ENCODE measurements at places on chromosomes 11 and 22.

GRCh38 chr11:64888729-64889511, 10.5 kb upstream of the EHD1 start:
- no peaks in the 10 kb centered on the region for H3K36me3 ChIP-seq
- no peaks in the 10 kb centered on the region for H3K27me3 ChIP-seq
- no peak overlapping the region for H3K4me3 ChIP-seq

DNA sequence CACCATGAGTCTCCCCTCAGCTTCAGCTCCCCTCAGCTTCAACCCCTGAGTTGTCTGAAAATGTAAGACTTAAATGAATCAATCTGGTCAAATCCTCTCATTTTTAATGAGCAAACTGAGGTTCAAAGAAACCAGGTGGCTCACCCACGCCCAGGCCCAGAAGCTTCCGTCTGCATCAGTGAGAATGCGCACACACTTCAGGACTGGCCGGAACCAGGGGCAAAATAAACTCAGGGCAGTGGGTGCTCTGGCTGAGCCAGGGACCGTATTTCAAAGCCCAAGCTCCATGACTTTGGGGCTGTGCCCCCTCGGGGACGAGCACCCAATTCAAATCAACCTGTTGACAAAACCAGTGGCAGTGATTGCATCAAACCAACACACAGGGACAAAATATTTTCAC, 3.1 kb downstream of the SULT4A1 start:
- no peak overlapping the region for H3K4me3 ChIP-seq
- peaks cover 35% of the 10 kb centered on the region for H3K27me3 ChIP-seq
- peaks cover 2% of the 10 kb centered on the region for H3K4me1 ChIP-seq
- no peaks in the 10 kb centered on the region for H3K36me3 ChIP-seq
- no peak for DNase-seq

DNA sequence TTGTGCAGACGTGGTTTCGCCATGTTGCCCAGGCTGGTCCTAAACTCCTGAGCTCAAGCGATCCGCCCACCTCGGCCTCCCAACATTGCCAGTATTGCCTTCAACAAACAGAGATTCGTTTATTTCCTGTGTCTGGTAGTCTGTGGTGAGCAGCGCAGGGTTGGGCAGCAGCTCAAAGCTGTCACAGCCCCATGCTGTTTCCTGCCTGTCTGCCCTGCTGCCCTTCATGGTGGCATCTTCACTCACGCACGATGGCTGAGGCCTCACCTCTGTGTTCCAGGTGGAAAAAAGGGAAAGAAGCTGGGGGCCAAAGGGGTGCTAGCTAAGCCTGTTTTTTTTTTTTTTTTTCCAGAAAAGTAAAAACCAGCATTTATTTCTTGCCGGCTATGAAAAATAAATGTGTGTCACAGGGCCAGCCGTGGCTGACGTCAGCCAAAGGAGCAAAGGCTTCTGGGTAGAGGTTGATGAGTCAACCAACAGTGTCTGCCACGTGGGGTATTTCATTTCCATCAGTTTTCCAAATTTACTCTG, 28.8 kb downstream of the TBC1D22A start:
- peak overlapping the region; percentile 78 for H3K4me3 ChIP-seq
- peaks cover 30% of the 10 kb centered on the region for H3K36me3 ChIP-seq
- H3K27me3 ChIP-seq = no peaks in the 10 kb centered on the region
- DNase-seq = peak; percentile 85
- peaks cover 57% of the 10 kb centered on the region for H3K4me1 ChIP-seq

DNA sequence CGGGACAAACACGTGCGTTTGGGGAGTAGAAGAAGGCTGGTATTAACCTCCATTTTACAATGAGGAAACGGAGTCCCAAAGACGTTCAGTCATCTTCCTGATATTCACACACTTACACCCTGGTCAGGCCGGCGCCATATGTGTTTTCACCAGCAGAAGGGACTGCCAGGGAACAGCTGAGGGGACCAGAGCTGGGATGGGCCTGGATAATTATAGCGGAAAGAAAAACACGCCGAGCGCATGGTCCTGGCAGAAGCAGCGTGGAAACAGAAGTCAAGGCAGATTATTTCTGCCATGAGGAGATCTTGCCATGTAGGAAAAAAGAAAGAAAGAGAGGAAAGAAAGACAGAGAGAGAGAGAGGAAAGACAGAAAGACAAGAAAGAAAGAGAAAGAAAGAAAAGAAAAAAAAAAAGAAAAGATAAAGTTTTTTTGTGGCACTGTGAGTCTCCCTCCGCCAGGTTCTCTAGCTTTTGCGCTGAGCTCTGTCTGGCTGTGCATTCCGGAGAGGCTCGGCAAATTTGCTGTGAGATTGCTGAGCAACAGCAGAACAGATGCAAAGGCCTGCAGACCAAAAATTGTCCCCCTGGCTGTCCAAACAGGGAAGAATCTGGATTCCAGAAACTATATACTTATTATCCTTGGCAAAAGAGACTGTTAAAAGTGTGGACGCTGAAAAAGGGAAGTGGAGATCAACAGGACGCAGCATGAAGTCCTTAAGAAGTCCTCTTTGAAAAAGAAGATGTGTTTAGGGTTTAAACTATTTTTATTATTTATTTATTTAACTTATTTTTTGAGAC, 1.3 kb upstream of the UCP2 start:
- DNase-seq = no peak
- peaks cover 39% of the 10 kb centered on the region for H3K4me1 ChIP-seq
- H3K27me3 ChIP-seq = no peaks in the 10 kb centered on the region
- H3K36me3 ChIP-seq = peaks cover 40% of the 10 kb centered on the region
- H3K27ac ChIP-seq = peak overlapping the region; percentile 98

DNA sequence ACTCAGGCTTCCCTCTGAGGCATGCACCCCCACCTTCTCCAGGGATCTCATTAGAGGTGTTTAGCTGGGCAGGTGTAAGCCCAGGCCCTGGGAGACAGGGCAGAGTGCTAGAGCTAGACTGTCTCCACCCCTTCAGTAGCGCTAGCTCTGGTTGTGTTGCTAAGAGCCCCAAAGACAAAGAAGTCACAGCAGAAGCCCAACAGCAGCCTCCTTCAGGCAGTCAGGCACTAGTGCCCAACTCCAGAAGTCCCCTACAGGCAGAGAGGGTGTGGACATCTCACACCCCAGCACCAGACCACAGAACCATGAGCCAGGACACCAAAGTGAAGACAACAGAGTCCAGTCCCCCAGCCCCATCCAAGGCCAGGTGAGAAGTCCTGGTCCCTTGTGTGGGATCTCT, at the start of gene CNGA4:
Gene CNGA4 (plus strand): TSS at position 188 of the 400 bp plus-strand sequence. CDS start 118 bp downstream, at position 306.
- DNase-seq = no peak
- H3K4me3 ChIP-seq = no peak within 1 kb of the TSS
- H3K27me3 ChIP-seq = no peaks in the 10 kb centered on the region
- H3K4me1 ChIP-seq = peaks cover 13% of the 10 kb centered on the region

DNA sequence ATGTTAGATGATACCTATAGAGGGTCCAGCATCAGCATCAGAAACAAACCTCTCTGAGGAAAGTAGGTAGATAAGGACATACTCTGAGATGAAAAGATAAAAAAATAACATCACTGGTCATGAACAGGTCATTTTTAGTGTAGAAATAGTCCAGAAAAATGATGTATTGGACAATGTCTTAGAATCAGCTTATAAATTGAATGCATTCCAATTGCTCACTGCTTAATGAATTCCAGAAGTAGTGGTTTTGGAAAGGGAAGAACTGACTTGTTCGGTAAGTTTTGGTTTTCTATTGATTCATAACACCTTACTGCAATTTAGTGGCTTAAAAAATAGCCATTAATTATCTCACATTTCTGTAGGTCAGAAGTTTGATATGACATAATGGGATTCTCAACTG, 929.5 kb upstream of the CCDC90B start:
- no peaks in the 10 kb centered on the region for H3K4me1 ChIP-seq
- H3K27ac ChIP-seq = no peak overlapping the region
- no peaks in the 10 kb centered on the region for H3K36me3 ChIP-seq

DNA sequence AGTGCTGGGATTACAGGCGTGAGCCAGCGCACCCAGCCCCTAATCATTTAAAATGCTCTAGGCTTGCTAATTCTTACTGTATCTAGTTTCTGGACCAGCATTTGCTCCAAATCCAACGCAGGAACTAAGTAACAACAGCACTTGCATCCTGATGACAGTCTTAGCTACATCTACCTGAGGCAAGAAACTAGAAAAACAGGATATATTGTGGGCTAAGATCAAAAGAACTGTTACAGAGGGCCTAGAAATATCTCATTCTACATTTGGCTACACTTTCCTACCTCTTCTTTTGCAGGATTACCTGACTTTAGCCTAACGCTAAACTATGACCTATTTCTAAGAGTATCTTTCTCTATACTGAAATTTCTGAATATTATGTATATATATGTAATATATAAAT, 7.8 kb downstream of the DCDC1 start:
- peaks cover 10% of the 10 kb centered on the region for H3K4me1 ChIP-seq
- DNase-seq = no peak
- no peaks in the 10 kb centered on the region for H3K36me3 ChIP-seq
- no peak overlapping the region for H3K4me3 ChIP-seq
- H3K27me3 ChIP-seq = peaks cover 2% of the 10 kb centered on the region
- H3K27ac ChIP-seq = no peak overlapping the region

- no peaks in the 10 kb centered on the region for H3K4me1 ChIP-seq
- H3K27ac ChIP-seq = no peak overlapping the region
These were observed 69.8 kb downstream of the ARFGAP2 start for GRCh38 chr11:47106798-47107411.

DNA sequence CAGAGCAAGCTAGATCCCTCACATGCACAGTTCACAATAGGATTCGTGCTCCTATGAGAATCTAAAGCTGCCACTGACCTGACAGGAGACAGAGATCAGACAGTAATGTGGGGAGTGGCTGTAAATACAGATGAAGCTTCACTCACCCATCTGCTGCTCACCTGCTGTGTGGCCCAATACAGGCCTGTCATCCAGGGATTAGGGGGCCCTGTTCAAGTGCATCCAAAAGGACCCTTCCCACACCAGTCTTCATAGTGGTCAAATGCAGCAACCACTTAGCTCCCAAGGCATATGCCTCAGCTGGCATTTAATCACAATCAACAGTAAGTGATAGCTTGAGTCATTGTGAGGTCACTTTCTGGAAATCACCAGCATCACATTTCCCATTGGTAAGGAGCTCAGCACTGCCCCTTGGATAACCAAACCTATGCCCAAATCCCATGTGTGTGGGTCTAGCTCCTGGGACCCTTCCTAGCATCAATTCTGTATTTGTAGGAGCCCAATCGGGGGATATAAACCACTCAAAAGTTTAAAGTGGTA, 65.6 kb downstream of the OR4C45 start:
- H3K4me1 ChIP-seq = no peaks in the 10 kb centered on the region
- H3K4me3 ChIP-seq = no peak overlapping the region
- H3K27ac ChIP-seq = no peak overlapping the region
- no peaks in the 10 kb centered on the region for H3K36me3 ChIP-seq
- no peak for DNase-seq

GRCh38 chr11:62732830-62733229, 4.5 kb downstream of the TTC9C start:
- no peak overlapping the region for H3K4me3 ChIP-seq
- no peak overlapping the region for H3K27ac ChIP-seq
- no peaks in the 10 kb centered on the region for H3K27me3 ChIP-seq
- H3K4me1 ChIP-seq = peaks cover 27% of the 10 kb centered on the region
